ENCODE measurements at places on chromosomes 3 and 15. TPM values are rescaled to one million over a fixed set of nuclear protein-coding genes. Genes with fewer than 3 reads are reported as not detected.

RETNLB gene
- polyA plus RNA-seq, result not detected

DNA sequence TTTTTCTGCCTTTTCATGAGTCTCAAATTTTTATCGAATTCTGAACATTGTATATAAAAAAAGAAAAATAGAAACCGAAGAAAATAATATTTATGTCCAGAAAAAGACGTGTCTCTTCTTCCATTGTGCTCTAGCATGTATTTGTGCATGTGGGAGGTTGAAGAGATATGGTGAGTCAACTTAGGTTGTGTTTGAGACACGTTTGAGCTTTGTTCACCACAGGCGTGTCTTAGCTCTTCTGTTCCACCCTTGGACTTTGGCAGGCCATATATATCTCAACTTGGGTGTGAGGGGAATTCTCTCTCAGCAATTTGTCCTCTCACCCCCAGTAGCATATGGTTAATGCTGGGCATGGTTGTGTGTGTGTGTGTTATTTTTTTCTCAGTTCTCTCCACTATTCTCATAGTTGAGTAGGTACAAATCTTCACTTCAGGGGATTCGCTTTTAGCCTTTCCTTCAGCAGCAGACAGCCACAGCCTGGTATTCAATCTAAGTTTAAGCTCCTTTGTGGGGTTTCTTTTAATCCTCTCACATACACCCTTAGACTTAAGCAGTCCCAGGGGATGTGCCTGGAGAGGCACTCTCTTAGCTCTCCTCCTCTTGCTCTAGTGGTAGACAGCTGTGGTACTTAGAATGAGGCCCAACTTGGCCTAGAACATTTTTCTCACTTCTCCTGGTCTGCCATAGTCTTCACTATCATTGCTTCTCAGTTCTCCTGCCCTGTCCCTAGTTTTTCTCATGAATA is 286.5 kb upstream of the RBMS3 start:
- no peaks in the 10 kb centered on the region for H3K36me3 ChIP-seq
- H3K4me3 ChIP-seq, result no peak overlapping the region
- H3K27ac ChIP-seq, result no peak overlapping the region
- no peak for DNase-seq
- no peaks in the 10 kb centered on the region for H3K4me1 ChIP-seq

- no peaks in the 10 kb centered on the region for H3K27me3 ChIP-seq
- H3K27ac ChIP-seq, result no peak overlapping the region
Observed at GRCh38 chr3:100810671-100811070, 101.4 kb downstream of the TFG start.

DNA sequence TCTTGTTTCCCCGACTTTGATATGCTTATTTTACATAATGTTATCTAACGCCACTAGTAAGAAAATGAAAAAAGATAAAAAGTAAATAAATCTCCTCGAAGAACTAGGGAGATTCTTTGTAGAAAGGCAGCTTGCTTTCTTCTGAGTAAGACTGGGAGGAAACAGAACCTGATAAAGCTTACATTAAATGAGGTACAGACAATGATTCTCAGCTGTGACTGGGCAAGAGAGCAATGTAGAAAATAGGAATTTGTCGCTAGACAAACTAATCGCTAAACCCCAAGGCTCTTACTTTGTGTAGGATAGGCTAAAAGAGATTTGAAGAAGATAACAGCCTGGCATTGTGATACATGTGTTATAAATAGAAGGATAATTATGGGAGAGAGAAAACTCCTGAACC is 919.0 kb upstream of the ALCAM start:
- no peaks in the 10 kb centered on the region for H3K36me3 ChIP-seq
- H3K27me3 ChIP-seq, result no peaks in the 10 kb centered on the region
- DNase-seq, result no peak
- H3K4me3 ChIP-seq, result no peak overlapping the region

DNA sequence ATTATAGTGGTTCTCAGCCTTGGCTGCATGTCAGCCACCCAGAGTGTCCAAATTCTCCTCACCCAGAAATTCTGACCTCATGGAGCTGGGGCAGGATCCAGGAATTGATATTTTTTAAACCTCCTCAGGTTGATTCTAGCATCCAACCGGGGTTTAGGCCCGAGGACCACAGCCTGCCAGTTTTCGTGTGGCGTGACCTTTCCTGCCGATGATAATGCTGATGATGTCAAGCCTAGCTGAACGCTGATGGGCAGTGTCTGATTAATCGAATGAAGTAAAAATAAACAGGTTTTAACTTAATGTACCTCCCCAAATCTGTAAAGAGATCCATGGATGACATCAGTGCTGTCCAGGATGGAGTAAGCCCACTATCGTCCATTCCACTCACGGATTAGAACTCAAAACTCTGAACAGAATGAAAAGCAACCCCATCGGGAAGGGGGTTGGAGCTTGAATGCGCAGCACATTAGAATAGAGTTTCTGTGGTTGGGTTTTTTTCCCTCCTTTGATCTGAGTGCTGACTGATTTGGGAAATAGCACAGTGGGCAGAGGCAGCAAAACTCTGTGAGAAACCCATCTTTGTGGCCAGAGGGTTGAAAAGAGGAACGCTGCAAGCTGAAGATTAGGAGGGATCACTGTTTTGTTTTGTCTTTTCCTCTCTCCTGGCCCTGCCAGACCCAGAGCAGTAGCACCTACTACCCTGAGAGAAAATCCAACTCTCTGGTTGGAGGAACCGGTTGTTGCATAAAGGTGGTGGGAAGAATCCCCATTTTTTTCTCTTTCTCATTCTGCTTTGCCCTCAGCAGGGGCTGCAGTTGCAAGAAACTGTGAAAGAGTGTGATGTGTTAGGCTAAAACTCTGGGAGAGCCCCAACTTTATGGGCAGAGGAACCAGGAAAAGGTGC is 153.9 kb downstream of the APBA2 start:
- DNase-seq, result no peak
- H3K4me3 ChIP-seq, result no peak overlapping the region
- no peak overlapping the region for H3K27ac ChIP-seq
- no peaks in the 10 kb centered on the region for H3K36me3 ChIP-seq

GRCh38 chr15:86135041-86135440 is 55.4 kb downstream of the AGBL1 start:
- H3K27me3 ChIP-seq, result no peaks in the 10 kb centered on the region
- H3K36me3 ChIP-seq, result no peaks in the 10 kb centered on the region
- H3K4me3 ChIP-seq, result no peak overlapping the region
- no peaks in the 10 kb centered on the region for H3K4me1 ChIP-seq

IL17RB gene
- polyA plus RNA-seq, result 13.3 TPM

Data from H1 (cell line).